ENCODE measurements at places on chromosomes 11 and 22.

- no peak for DNase-seq
These were observed 89.5 kb downstream of the KCNQ1 start for GRCh38 chr11:2534134-2534956.

DNA sequence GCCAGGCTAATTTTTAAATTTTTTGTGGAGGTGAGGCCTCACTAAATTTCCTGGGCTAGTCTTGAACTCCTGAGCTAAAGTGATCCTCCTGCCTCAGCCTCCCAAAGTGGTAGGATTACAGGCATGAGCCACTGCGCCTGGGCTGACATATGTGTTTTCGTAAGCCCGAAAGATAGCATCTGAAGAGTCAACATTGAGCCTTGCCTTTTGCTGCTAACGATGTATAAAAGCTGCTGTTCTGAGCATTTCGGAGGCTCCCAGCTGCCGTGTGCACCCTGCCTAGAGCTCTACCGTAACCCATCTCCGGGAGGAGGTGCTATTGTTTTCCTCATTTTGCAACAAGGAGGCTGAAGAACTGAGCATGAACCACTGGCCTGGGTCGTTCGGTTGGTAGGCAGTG lies 18.1 kb upstream of the PPP6R3 start:
- DNase-seq, result no peak

- no peak for DNase-seq
These were observed 79.9 kb downstream of the DEUP1 start for GRCh38 chr11:93410441-93410840.

DNA sequence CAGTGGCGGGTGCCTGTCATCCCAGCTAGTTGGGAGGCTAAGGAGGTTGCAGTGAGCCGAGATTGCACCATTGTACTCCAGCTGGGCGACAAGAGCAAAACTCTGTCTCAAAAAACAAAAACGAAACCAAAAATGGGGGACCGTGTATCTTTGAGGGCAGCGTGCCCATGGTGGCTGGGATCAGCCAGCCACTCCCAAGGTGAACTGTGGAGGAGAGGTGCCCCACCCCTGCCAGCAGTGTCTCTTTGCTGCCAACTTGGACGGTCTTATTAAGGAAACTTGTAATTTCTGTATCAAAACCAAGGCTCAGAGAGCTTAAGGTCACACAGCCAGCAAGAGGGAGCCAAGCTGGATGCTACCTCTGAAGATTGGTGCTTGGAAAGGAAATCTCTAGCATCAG lies 147.7 kb downstream of the CACNA1I start:
- DNase-seq, result no peak

- DNase-seq, result no peak
These were observed 324.0 kb downstream of the RAB38 start for GRCh38 chr11:87851234-87851633.

DNA sequence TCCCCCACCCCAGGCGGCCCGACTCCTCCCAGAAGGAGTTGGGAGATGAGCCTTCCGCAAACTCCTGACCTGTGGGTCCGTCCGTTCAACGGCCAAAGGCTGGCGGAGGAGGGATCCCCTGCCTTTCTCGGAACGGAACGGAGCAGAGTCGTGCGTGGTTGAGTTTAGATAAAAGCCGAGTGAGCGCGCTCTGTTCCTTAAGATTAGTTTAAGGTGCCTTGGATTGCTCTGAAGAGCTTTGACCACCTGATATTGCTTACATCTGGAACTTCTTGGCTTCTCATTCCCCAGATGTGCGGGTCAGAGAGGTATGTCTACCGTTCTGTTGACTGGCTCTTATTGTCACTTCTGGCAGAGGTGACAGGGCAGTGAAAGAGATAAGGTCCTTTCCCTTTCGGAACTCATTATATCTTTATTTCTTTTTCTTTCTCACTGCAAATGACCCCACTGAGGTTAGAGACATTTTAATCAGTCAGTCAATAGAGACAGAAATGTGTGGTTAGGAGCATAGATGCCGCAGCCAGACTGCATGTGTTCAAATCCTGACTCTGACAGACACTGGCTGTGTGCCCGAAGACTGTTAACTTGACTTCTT lies at the start of gene TRIM6:
TSS of gene TRIM6 (plus strand) at position 31 of the 595 bp plus-strand sequence. CDS start at position 292, 261 bp downstream.
- DNase-seq, result no peak

DNA sequence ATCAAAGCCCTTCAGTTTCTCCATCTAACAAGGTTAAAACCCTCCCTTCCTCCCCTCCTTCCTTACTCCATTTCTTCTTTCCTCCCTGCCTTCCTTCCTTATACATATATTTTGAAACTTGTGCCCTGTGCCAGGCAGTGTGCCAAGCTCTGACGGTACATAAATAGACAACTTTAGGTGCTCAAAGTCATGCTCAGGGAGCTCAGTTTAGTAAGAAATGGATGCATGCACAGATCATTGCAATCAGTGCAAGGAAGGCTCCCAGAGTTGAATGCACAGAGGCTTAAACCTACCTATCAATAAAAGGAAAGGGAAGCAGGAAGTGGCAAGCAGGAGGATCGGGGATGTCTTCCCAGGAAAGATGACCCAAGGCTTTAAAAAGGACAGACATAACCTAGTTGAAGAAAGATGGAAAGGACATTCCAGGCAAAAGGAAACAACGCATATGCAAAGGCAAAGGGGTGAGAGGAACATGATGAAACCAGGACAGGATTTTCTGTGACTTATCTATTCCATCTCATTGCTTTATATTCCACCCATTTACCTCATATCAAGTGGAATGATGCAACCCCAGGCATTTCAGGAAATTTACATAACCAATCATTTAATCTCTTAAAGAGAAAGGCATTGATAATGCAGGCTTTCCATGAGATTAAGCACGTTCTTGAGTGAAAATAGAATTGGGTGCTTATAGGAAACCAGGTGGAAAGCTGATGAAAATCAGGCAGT lies 13.2 kb downstream of the FZD4 start:
- DNase-seq, result no peak

- DNase-seq, result peak; percentile 5
These were observed 28.7 kb downstream of the OTOG start for GRCh38 chr11:17575431-17576425.

DNA sequence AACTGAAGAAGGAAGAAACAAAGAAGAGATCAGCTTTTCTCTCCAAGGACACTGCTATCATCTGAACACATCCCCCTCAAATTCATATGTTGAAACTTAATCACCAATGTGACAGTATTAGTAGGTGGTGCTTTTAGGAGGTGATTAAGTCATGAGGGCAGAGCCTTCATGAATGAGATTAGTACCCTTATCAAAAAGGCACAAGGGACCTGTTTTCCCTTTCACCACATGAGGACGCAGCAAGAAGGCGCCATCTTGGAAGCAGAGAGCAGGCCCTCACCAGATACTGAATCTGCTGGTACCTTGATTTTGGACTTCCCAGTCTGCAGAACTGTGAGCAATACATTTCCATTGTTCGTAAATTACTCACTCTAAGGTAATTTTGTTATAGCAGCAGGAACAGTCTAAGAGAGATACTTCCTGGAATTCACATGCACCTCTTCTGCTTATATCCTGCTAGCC lies 20.9 kb upstream of the CREB3L1 start:
- no peak for DNase-seq

DNA sequence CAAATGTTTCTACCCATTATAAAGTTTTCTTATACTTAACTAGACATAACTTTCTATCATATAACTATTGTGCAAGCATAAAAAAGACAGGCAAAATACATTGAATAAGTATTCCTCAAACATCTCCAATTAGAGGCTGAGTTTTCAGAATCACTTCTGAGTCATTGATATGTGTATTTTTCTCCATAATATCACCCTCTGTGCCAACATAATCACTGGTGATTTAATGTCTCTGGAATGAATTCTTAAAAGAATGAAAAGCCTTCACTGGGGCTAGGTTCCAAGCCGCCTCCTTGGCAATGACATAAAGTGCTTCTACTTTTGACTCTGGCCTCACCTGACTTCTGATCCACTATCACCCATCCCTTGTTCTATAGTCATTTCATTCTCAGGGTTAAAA lies 197.0 kb upstream of the E2F8 start:
- no peak for DNase-seq

GRCh38 chr11:20355221-20356219 lies 8.0 kb upstream of the HTATIP2 start:
- DNase-seq, result peak; percentile 27

- no peak for DNase-seq
These were observed at the start of gene MS4A13 for GRCh38 chr11:60515144-60515855. Gene MS4A13, plus strand, starts transcription at chr11:60515392. Its CDS starts 2,692 bp downstream, at chr11:60518084.

- no peak for DNase-seq
These were observed 22.8 kb upstream of the TP53AIP1 start for GRCh38 chr11:128965485-128965884.

DNA sequence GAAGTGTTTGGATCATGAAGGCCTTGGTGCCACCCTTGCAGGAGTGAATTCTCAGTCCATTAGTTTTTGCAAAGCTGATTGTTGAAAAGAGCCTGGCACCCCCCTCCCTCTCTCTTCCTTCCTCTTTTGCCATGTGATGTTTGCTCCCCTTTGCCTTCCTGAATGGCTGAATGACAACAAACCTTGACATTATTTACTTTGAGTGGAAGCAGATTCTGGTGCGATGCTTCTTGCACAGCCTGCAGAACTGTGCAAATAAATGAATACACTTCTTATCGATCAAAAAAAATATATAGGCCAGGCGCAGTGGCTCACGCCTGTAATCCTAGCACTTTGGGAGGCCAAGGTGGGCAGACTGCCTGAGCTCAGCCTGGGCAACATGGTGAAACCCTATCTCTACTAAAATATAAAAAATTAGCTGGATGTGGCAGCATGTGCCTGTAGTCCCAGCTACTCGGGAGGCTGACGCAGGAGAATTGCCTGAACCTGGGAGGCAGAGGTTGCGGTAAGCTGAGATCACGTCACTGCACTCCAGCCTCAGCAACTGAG lies 2.0 kb upstream of the NARS2 start:
- DNase-seq, result no peak

DNA sequence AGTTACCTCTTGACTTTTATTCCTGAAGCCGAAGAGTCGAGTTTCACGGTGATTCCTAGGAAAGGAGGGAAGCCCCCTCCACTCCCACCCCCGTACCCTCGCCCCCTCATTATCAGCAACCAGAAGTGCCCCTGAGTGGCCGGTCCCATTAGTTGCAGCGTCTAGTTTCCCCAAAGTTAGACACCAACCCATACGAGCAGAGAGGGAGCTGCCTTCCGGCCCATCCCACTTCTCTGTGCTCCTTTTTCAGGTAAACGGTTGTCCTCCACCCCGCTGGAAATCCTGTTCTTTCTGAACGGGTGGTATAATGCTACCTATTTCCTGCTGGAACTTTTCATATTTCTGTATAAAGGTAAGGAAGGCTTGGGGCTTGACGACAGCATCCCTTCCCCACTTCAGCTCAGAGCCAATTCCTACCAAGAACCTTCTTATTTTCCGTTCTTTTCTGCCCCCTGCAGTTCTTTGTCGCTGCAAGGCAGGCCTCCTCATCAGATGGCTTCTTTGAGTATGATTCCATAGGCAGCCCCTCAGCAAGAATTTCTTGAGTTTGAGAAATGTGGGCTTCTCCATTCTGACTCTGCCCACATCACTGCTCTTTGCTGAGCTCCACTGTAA lies 701 bp downstream of the TMEM216 start:
- DNase-seq, result no peak

DNA sequence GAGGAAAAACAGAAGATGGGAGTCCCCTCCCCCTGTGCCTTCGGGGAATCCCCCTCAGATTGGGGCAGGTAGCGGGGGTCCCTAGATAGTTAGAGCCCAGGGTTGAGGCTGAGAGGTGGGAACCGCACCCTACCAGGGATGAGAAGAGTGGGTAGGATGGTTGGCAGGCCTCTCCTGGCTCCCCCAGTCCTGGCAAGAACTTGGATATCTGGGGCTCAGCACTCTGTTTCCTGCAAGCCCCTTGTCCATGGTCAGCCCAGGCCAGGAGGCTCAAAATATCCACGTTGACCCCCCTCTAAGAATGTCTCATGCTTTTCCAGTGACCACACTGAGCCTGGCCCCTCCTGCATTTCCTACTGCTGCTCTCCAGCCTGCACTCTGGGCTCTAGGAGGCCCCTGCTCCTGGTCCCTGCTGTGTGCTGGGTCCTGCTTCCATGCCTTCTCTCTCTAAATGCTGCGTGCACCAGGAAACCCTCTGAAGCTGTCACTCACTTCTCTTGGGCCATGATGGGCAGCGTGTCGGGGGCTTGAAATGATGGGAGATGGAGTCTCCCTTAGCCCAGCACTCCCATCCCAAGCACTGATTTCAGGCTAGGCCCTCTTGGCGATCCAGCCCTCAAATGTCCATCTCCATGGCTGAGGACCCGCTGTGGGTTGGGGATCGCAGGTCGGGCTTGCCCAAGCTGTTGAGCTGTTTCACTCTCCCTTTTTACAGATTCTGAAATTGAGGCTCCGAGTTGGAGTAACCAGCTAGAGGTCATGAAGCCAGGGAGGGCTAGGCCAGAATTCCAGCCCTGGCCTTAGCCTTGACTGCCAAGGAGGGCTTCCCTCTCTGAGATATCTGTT lies 2.0 kb downstream of the MAP3K11 start:
- no peak for DNase-seq

GRCh38 chr22:38870312-38870741 lies 1.7 kb downstream of the CBX6 start:
- peak; percentile 76 for DNase-seq
